Large intestine (tissue), 12 donors: ENCODE measurements at places on chromosomes 5 and 9. TPM values are rescaled to one million over a fixed set of nuclear protein-coding genes. Genes with fewer than 3 reads are reported as not detected.

DNA sequence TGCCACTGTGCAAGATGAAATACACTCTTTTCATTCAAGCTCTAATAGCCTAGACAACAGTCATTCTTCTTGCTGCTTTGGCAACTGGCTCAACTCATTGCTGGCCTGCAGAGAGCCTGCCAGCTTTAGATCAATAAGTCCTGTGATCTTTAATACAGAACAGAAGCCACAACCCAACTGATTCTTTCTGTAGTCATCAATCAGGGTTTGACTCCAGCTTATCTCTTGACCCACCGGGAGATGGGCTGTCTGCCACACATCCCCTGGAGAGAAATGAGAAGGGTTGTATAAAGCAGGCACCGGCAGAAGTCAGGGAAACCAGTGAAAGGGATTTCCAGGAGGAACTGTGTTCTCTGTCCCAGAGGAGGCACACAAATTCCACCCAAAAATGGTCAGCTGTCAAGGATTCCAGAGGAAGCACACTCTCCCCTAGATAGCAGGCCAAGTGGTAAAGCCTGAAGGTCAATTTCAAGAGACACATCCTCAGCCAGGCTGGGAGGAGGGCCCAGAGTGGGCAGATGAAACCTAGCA lies 24.5 kb downstream of the LHFPL2 start:
- H3K27me3 ChIP-seq = no peaks in the 10 kb centered on the region
- no peak overlapping the region for H3K4me3 ChIP-seq
- no peak for DNase-seq
- H3K4me1 ChIP-seq = peaks cover 12% of the 10 kb centered on the region

GRCh38 chr5:140106805-140107311 lies 7.1 kb upstream of the PURA start:
- peaks cover 15% of the 10 kb centered on the region for H3K4me1 ChIP-seq
- H3K27me3 ChIP-seq = peaks cover 44% of the 10 kb centered on the region
- H3K36me3 ChIP-seq = no peaks in the 10 kb centered on the region
- no peak for DNase-seq
- H3K4me3 ChIP-seq = peak overlapping the region; percentile 63

Gene PPIP5K2
- 53.4 TPM for polyA plus RNA-seq

DNA sequence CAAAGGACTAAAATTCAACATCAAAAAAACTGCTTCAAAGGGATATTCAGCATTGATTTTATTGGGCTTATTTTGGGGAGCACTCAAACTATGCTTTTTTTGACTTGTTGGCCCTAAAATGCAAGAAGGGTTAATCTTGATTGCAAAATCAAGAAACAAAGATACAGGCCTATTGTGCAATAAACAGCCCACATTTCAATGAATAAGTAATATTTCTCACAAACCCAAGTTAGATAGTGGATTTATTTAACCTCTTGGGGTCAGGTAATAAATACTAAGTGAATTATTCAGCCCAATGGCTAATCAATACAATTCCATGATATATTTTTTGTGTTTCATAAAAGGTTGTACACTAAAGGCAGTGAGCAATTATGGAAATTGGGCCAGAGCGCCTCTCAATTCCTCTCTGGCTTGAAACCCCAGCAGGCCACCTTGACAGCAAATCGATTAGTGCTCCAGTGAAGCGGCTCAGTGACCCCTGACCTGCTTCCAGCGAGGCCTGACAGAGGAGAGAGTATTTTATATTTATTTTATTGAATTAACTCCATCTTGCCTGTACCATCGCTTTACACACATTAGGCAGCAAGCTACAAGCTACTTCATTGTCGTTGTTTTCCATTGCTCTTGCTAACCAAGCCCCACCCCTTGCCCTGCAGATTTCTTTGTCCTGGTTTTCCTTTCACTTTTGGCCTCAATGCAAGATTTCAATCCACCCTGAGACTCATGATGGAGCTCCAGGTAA lies 65.5 kb downstream of the EBF1 start:
- DNase-seq = no peak
- H3K27ac ChIP-seq = no peak overlapping the region
- peaks cover 7% of the 10 kb centered on the region for H3K27me3 ChIP-seq
- no peaks in the 10 kb centered on the region for H3K36me3 ChIP-seq
- no peaks in the 10 kb centered on the region for H3K4me1 ChIP-seq

DNA sequence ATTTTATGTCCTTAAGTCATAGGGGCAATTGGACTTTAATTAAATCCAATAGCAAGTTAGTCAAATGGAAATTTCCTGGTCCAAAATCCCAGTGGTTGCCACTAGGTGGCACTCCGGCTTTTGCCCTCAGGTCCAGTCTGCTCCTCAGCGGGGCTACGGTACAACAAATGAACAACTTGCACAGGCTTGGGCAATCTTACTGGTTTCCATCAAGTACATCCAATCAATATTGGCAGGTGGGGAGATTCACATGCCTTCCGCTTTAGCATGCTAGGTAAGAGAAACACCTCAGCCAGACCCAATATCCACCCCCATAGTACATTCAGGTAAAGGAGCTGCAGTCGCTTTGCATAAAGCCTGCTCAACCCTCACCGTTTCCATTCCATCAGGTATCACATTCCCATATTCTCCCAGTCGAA lies 6.3 kb upstream of the MXD3 start:
- peak; percentile 71 for DNase-seq
- H3K27ac ChIP-seq = peak overlapping the region; percentile 27
- H3K27me3 ChIP-seq = no peaks in the 10 kb centered on the region
- peaks cover 1% of the 10 kb centered on the region for H3K4me1 ChIP-seq

GRCh38 chr5:34897646-34898045 lies 17.7 kb downstream of the RAD1 start:
- no peak overlapping the region for H3K27ac ChIP-seq
- no peak overlapping the region for H3K4me3 ChIP-seq
- H3K36me3 ChIP-seq = no peaks in the 10 kb centered on the region
- no peaks in the 10 kb centered on the region for H3K27me3 ChIP-seq
- DNase-seq = no peak
- peaks cover 5% of the 10 kb centered on the region for H3K4me1 ChIP-seq

Gene ASPN
- polyA plus RNA-seq = 40.3 TPM

GRCh38 chr9:108674766-108675530 lies 180.8 kb downstream of the ACTL7B start:
- H3K27me3 ChIP-seq = no peaks in the 10 kb centered on the region
- DNase-seq = no peak
- H3K36me3 ChIP-seq = no peaks in the 10 kb centered on the region
- H3K27ac ChIP-seq = no peak overlapping the region
- H3K4me3 ChIP-seq = no peak overlapping the region

- no peak overlapping the region for H3K27ac ChIP-seq
- H3K4me1 ChIP-seq = no peaks in the 10 kb centered on the region
- no peaks in the 10 kb centered on the region for H3K27me3 ChIP-seq
- no peak for DNase-seq
These were observed 249.4 kb upstream of the TRIM32 start for GRCh38 chr9:116437411-116438370.

- no peak for DNase-seq
- H3K4me1 ChIP-seq = no peaks in the 10 kb centered on the region
- no peak overlapping the region for H3K4me3 ChIP-seq
These were observed 53.9 kb downstream of the TSSK1B start for GRCh38 chr5:113380807-113381326.

DNA sequence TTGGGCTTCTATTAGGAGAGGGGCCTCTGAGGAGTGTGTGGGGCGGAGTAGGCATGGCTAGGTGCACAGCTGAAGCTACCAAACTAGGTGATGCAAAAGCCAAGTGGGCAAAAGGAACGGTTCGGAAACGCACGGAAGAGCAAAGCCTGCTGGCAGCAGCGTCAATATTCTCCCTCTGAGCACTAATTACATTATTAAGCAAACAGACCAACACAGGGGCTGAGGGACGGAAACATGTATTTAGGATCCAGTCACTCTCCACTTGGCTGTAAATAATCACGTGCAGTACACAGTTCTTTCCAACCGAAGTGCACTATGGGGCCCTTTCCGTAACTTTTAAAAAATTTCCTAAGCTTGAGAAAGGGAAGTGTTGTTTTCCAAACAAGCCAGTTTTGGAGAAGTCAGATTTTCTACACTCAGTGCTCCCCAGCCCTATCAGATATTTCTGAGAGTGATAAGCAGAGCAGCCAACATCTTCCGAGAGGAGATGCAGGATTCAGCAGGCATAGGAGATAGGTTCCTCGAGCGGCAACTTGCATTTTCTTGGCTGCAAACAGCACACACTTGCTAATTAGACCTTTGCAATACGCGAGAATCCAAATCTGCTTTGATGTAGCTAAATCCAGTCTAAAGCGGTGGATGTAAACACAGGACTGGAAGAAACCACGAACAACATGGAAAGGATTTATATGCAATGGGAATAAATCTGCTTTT lies 217.2 kb upstream of the TBCA start:
- peaks cover 6% of the 10 kb centered on the region for H3K36me3 ChIP-seq
- no peaks in the 10 kb centered on the region for H3K27me3 ChIP-seq
- H3K4me1 ChIP-seq = no peaks in the 10 kb centered on the region
- H3K27ac ChIP-seq = no peak overlapping the region
- H3K4me3 ChIP-seq = no peak overlapping the region

Gene IFNB1
- polyA plus RNA-seq = not detected

DNA sequence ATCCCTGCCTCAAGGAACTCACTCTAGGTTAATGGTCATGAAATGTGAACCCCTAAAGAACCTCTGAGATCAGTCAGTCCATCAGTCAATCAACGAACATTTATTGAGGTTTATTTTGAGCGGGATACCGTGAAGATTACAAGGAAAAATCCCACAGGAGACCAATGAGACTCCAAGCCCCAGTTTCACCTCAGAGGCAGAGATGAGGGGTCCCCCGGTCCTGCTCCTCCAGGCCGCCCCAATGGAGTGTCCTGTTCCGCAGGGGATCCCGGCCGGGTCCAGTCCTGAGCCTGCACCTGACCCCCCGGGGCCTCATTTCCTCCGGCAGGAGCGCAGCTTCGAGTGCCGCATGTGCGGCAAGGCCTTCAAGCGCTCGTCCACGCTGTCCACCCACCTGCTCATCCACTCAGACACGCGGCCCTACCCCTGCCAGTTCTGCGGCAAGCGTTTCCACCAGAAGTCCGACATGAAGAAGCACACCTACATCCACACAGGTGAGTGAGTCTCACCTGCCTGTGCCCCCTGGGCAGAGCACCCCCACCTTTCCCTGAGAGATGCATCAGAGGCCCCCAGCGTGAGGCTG lies 11.0 kb downstream of the GFI1B start:
- H3K27me3 ChIP-seq = no peaks in the 10 kb centered on the region
- no peak for DNase-seq
- H3K4me3 ChIP-seq = no peak overlapping the region
